Astrocyte of the cerebellum (primary cell): ENCODE measurements at places on chromosomes 6 and 20.

DNA sequence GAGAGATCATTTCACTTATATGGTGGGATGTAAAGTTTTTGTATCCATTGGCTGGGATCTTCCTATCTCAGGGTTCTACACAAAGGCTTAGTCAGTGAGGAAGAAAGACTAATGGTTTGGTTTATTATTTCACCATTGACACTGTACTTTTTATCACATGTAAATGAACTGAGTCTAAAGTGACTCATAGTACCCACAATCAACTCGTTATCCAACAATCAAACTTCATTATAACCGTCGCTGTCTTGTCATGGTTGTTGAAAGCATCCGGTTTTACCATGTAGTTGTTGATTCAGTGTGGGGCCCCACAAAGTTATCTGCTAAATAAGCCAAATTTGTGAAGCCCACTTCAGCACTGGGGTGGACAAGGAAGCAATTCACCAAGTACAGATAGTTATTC is 55.8 kb upstream of the MTRF1L start:
- peak; percentile 46 for DNase-seq

DNA sequence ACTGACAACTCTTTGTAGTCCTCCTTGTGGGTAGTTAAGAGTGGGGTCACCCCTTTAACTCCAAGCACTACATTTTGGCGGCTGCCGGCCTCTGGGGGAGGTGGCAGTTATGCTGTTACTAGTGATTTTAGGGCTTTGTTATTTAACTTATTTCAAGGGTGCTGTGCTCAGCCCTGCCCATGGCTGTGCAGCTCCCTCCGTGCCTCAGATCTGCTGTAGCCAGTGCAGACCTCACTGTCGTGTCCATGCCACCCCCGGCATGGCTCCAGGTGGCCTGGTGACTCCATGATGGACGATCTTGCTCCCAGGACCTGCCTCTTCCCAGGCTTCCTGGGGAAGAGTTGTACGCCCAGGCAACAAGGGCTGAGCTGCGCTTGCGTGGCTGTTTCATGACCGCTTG is 15.4 kb downstream of the UQCC2 start:
- no peak for DNase-seq

- DNase-seq: peak; percentile 97
Observed at GRCh38 chr20:9241232-9241692, 172.4 kb downstream of the PLCB4 start.

GRCh38 chr20:53901497-53902096 is 168.8 kb downstream of the BCAS1 start:
- no peak for DNase-seq

DNA sequence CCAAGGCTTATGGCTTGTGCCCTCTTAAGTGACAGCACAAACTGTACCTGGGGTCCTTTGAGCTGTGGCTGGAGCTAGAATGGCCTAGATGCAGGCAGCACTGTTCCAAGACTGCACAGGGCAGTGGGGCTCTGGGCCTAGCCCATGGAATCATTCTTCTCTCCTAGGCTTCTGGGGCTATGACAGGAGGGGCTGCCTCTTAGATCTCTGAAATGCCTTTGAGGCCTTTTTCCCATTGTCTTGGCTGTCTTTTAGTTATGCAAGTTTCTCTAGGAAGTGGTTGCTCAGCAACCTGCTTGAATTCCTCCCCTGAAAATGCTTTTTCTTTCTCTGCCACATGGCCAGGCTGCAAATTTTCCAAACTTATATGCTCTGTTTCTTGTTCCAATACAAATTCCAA is 183.4 kb downstream of the WDR27 start:
- no peak for DNase-seq

DNA sequence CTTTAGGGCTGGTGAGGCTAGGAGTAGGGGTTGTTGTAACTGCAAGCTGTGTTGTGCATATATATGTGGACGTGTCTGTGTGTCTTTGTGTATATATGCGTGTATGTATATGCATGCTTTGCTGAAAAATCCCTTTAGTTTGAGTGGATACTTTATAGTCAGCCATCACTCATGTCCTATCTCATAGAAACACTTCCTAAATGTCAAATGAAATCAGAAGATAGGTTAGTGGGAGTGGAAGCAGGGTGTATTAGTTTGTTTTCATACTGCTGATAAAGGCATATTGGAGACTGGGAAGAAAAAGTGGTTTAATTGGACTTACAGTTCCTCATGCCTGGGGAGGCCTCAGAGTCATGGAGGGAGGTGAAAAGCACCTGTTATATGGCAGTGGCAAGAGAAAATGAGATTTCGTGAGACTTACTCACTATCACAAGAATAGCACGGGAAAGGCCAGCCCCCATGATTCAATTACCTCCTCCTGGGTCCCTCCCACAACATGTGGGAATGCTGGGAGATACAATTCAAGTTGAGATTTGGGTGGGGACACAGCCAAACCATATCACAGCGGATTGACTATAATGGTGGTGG is 131.1 kb downstream of the JARID2 start:
- no peak for DNase-seq

DNA sequence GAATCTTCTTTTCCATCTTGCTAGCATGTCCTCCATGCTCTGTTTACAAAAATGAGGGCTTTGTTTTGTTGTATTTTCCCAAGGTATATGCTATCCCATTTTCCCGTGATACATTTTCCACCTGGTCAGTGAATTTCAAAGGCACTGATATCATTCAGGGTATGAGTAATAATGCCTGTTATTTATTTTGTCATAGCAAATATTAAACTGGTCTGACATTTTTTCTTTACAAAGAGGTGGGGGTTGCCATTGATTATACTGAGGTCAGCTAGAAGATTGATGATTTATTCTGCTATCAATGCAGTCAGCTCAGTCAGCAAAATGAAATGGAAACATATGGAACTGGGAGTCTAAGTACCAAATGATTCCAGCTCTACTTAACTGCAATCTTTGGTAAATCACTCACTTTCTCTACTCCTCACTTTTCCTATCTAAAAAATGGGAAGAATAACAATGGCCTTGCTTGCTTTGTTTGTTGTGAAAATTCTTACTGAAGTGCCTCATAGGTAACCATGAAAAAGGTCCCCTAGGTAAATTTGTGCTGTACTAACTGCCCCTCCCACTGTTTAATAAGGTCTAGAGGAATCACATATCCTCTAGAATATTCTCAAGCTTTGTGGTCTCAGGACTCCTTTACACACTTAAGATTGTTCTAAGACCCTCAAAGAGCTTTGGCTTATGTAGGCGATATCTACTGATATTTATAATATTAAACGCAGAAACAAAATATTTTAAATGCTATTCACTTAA is 64.0 kb downstream of the ARHGAP18 start:
- no peak for DNase-seq

DNA sequence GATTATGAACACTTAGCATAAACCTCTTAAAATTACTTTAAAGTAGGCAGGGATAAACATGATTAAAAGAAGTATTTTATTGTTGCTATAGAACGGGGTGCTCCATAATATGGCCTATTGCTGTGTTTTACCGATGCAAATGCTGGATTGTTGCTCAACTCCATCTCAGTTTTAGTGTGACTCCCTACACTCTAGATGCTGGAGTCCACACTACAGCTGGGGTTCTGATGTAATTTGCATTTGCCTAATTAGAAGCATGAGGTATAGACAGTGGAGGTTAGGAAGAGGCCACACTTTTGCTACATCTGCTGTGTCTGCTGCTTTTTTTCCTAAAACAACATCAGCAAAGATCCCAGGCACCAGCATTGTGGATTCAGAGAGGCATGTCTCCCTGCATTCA is 6.7 kb upstream of the HMGN3 start:
- DNase-seq: no peak

GRCh38 chr20:9488063-9488462 is 26.3 kb upstream of the LAMP5 start:
- no peak for DNase-seq

- DNase-seq: no peak
Observed at GRCh38 chr6:8608737-8609136, 173.4 kb upstream of the SLC35B3 start.

- DNase-seq: no peak
Observed at GRCh38 chr20:25282034-25282781, 34.3 kb downstream of the PYGB start.

- DNase-seq: no peak
Observed at GRCh38 chr20:5170341-5170740, 43.5 kb downstream of the CDS2 start.

DNA sequence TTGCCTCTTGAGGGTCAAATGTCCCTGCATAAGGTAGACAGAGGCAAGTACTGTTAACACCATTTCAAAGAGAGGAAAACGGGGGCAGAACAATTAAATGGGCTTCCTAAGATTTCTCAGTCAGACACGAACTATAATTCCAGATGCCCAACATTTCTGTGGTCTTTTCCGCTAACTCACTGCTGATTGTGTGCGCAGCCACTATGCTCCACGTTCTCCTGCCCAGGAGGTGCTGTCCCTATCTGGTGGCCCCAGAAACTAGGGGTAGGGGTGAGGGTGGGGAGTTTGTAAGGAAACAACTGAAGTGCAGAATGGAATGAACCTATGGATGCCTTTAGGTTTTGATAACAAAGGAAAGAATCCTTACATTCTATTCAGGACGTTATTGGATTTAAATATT is 86.1 kb upstream of the BACH2 start:
- no peak for DNase-seq

- no peak for DNase-seq
Observed at GRCh38 chr20:51862796-51863195, 60.5 kb upstream of the SALL4 start.

DNA sequence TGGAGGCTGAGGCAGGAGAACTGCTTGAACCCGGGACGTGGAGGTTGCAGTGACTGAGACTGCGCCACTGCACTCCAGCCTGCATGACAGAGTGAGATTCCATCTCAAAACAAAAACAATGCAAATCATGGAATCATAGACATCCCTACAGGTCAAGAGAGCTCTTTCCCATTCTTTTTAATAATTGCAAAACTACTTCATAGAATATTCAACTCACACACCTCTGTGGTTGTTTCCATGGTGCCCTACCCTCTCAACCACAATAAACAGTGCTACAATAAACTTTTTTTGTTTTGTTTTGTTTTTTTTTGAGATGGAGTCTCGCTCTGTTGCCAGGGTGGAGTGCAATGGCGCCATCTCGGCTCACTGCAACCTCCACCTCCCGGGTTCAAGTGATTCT is 11.8 kb upstream of the ADNP start:
- DNase-seq: no peak

DNA sequence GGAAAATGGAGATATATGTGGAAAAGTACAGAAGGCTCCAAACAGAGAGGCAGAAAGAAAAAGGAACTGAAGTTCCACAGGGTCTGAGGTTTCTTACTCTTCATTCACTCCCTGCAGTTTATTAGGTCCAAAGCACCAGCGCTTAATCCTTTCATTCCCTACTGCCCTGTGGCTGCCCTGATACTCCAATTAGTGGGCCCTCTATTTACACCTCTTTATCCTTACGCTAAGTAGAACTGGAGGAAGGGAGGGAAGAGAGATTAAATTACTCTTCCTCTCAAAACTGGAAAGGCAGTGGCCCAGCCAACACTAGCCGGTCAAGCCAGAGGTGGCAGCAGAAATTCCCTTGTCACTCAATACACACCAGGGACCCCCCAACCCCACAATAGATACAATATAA is 20.4 kb downstream of the TRERF1 start:
- DNase-seq: no peak

GRCh38 chr6:119749335-119749734 is 399.8 kb upstream of the MAN1A1 start:
- DNase-seq: no peak

DNA sequence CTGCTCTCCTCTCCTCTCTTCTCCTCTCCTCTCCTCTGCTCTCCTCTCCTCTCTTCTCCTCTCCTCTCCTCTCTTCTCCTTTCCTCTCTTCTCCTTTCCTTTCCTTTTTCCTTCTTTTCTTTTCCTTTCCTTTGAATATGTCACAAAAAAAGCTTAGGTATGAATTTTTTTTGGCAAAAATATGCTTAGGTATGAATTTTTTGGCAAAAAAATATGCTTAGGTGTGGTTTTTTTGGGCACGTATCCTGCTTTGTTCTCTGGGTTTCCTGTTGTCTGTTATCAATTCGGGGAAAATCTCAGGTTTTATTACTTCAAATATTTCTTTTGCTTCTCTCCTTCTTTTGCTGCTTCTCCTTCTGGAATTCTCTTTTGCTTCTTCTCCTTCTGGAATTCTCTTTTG is 155.5 kb upstream of the PMEPA1 start:
- DNase-seq: no peak

DNA sequence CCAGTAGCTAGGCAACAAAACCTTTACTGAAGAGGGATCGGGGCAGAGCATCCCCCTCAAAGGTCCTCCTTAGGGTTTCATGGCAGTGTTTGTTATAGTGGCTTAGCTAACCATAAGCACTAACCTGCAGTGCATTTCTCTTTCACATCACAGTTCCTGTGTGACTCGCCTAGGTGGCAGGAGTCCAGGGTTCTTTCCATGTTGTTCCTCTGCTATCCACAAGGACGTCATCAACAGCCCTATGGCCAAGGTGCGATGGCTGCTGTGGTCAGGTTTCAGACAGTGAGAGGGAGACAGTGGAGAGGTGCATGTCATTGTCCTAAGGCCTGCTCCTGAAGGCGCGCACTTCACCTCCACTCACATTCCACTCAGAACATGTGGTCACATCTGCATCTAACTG is 38.8 kb upstream of the FOXA2 start:
- no peak for DNase-seq

DNA sequence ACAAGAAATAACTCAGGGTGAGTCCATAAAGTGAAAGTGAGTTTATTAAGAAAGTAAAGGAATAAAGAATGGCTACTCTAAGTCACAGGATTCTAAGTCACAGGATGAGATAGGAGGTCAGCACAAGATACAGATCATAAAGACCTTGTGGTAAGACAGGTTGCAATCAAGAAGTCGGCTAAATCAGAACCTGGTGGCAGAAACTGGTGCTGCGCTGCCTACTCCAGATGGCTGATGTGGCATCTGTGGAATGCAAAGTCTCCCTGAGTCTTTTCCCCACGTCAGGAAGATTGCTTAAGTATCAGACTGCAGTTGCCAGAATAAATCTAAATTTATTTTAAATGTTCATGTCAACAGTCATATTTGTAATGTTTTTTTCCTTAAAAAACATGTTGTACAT is 10.7 kb upstream of the KCNK15 start:
- no peak for DNase-seq

GRCh38 chr6:25263657-25264056 is 15.5 kb upstream of the CARMIL1 start:
- no peak for DNase-seq

GRCh38 chr6:160273196-160273595 is 14.6 kb upstream of the SLC22A2 start:
- no peak for DNase-seq

GRCh38 chr6:31111712-31112111 is 663 bp downstream of the C6orf15 start:
- DNase-seq: no peak

DNA sequence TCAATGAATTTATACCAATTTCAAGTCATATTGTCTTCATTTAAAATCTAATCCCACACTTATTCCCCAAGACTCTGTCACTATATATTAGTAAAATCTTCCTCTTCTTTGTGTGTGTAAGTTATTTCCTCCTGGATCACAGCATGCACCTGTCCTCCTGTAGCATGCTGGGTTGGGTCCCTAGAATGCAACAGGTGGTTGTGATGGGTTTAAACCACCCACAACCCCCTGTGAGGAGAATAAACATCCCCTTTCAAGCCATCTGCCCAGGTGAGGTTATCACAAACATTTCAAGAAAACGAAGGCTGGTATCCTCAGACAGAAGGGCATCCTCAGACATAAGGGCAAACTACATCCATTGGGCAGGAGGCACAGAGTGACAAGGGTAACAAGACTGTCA is 26.4 kb downstream of the DZANK1 start:
- DNase-seq: no peak
